ENCODE measurements at places on chromosomes 2 and 18.

- DNase-seq: no peak
Observed at GRCh38 chr2:166454006-166454595, 39.9 kb downstream of the SCN7A start.

DNA sequence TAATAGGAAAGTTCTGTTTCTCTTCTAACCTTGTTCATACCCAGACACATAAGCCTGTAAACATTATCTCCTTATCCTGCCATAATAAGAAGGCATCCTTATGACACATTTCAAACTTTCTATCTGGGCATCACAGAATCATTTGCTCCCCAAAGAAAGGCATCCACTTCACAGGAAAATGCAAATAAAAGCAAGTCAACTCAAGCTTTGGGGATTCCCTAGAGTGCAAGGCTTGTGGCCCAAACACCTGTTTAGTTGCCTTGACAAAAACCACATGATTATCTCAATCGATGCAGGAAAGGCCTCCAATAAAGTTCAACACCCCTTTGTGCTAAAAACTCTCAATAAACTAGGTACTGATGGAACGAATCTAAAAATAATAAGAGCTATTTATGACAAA lies 195.7 kb upstream of the GALNT5 start:
- no peak for DNase-seq

GRCh38 chr18:9574473-9575115 lies 39.8 kb downstream of the PPP4R1 start:
- DNase-seq: no peak

DNA sequence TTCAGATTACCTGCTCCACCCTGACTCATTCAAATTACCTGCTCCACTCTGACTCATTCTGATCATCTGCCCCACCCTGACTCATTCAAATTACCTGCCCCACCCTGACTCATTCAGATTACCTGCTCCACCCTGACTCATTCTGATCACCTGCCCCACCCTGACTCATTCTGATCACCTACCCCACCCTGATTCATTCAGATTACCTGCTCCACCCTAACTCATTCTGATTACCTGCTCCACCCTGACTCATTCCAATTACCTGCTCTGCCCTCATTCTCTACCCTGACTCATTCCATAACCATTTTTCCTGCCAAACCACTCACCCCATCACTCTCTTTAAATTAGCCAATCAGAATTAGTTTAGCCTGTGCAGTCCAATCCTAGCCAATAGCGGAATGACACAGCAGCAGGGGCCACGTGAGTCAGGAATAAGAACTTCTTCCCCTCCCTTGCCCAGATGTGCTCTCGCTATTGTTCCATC lies 26.2 kb downstream of the CFAP53 start:
- DNase-seq: no peak

DNA sequence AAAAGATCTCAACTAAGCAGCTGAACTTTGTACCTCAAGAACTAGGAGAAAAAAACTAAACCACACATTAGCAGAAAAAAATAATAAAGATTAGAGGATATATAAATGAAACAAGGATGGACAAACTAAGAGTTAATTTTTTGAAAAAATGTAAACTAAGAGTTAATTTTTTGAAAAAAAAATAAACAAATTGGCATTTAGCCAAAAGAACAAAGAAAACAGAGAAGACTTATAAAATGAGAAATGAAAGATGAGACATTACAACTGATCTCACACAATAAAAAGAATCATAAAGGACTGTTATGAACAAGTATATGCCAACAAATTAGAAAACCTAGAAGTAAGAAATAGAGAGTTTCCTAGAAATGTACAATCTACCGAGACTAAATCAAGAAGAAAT lies 859.2 kb upstream of the GYPC start:
- no peak for DNase-seq

DNA sequence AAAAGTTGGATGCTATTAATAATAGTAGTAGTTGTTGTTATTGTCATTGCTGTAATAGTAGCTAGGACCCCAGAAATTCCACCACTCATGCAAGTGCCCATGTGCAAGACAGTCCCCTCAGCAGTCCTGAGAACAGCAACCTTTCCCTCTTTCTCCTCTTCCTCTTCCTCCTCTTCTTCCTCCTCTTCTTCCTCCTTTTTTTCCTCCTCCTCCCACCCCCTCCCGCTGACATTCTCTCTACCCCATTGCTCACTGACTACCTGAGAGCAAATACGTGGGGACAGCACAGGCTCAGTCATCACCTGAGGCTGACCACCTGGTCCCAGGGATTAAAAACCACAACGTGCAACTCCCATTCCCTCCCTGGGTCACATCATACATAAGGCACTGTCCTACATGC lies 41.8 kb downstream of the SMAD7 start:
- no peak for DNase-seq

- DNase-seq: no peak
Observed at GRCh38 chr18:79960921-79961526, 3.4 kb upstream of the HSBP1L1 start.

GRCh38 chr2:207176247-207176646 lies 10.5 kb upstream of the KLF7 start:
- DNase-seq: no peak

DNA sequence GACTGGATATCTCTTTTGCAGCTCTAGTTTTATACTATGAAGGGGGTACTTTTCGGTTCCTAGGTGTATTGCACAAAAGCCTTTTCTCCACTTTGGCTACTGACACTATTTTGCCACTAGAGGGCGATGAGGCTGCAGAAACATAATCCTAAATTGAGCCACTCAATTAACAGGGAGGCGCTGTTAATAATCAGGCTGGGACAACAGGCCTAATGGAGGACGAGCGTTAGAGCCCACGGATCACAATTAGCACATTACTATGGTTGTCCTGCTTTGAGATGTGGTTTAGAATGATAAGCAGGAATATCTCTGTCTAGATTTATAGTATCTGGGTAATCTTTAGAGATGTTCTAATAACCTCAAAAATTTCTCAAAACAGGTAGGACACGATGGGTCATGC lies 62.2 kb upstream of the PMAIP1 start:
- peak; percentile 50 for DNase-seq

- peak; percentile 42 for DNase-seq
Observed at GRCh38 chr2:232890896-232891601, 21.0 kb downstream of the SNORC start.

DNA sequence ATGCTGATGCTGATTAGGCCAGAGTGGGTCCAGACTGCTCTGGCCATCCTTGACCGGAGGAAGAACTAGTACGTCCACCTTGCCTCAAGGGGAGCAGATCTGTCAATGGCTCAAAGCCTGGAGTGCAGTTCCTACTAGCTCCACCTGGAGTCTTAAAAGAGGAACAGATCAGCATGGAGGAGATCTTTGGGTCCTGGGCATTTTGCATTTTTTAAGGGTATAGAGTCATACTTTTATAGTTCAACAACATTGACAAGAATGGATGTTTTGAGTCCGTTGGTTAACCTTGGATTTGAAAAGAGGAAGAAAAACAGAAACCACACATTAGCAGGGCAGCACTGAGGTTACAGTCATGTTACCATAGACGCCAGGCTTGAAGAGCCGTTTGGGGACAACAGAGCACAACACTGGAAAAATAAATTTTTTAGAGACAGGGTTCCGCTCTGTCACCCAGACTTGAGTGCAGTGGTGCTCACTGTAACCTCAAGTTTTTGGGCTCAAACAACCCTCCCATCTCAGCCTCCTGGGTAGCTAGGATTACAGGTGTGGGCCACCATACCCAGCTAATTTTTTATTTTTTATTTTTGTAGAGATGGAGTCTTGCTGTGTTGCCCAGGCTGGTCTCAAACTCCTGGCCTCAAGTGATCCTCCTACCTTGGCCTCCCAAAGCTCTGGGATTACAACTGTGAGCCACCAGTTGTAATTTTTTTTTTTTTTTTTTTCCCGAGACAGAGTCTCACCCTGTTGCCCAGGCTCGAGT lies 78.5 kb downstream of the PRKCE start:
- DNase-seq: peak; percentile 38

GRCh38 chr18:80246445-80247392 lies 595 bp downstream of the PARD6G start:
- peak; percentile 35 for DNase-seq

- peak; percentile 59 for DNase-seq
Observed at GRCh38 chr18:9575558-9575957, 38.8 kb downstream of the PPP4R1 start.

- no peak for DNase-seq
Observed at GRCh38 chr2:69483024-69483423, 45.8 kb upstream of the NFU1 start.

- DNase-seq: no peak
Observed at GRCh38 chr2:111194835-111195621, 74.3 kb downstream of the BCL2L11 start.

- no peak for DNase-seq
Observed at GRCh38 chr18:22489704-22490103, 72.0 kb upstream of the CTAGE1 start.

DNA sequence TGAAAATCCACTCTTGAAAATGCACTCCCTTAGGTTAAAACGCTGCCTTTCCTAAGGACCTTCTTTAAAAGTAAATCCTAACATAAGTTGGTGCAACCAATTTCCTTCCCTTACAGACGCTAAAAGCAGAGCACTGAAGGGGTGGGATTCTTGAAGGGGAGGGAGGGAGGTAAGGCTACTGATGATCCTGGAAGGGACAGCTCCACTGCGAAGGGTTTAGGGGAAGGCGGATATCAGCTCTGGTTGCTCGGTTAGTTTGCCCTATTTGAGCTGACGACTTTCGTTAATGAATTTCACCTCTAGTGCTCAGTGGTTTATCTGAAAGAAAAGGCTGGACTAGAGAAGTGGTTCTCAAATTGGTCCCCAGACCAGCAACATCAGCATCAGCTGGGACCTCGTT lies 49.7 kb upstream of the SIGLEC15 start:
- DNase-seq: no peak

DNA sequence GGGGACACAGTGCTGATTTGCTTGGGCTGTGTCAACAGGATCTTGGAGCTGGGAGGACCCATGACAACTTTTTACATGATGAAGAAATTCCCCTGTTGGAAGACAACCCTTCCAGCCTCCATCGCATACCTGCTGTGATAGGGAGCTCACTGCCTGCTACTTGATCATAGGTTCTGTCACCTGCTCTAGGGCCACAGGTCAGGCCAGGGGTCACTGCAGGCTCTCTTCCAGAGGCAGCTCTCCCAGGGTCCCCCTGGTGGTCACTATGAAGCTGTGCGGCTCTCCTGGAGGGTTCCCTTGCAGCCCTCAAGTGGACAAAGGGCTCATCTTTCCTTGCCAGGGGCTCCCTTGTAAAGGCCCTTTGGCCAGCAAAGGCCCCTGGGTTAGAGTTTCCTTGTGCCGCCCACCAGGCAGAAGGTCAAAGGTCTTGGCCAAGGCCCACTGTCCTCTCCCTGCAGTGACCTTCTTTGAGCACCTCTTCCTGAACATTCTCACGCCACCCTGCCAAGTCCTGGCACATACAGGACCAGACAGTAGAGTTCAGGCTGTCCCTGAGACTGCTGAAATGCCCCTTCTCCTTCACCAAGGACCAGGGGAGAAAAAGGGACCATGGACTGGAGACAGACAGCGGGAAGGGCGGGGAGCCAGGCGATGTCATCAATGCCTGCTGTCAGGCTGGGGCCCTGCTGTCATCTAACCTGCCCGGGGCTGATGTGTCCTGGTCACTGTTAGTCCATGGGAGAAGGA lies 345.1 kb downstream of the DYSF start:
- DNase-seq: peak; percentile 66

- DNase-seq: no peak
Observed at GRCh38 chr18:67301592-67301991, 214.9 kb downstream of the DSEL start.

DNA sequence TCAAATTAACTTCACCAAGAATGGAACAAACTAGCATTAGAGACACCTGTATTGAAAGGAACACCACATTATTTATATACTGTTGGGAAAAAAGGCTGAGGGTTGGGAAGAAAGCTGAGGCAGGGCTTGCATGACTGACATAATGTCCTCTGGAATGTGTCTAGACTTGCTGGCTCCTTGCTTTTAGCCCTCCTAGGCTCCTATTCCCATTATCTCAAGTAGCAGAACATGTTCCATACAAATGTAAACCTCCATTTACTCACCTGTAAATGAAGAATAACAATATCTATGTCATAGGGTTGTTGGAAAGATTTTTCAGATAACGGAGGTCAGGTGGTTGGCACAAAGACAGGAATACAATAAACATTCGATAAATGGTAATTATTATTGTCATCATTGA lies 976 bp upstream of the ACADL start:
- no peak for DNase-seq

DNA sequence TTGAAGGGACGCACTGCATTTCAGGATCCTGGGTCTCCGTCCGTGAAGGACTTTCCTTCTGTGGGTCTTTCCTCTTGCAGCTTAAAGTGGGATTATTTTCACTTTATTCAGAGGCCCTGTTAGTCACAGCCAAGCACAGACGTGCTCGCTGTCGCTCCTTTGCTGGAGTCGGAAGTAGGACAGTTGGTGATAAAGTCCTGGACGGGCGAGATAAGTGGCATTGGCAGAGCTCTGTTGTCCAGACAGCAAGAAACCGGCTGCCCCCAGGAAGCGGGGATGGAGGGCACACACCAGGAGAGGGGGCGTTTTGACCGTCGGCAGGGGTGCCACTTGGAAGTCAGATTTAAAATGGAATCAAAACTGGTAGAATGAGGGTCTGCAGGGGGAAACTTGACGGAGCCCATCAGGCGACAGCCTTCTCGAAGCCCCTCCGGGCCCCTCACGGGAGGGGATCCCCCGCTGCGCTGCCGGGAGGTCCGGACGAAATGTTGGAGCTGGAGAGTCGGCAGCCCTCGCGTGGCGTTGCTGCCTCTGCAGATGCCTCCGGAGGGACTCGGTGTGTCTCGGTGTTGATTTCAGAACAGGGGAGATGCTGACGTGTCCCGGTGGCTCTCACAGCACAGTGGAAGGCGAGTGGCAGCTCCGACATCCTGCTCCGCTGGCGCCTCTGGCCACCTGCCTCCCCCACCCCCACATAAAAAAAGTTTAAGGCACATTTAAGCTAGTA lies 124.2 kb downstream of the NFATC1 start:
- no peak for DNase-seq

DNA sequence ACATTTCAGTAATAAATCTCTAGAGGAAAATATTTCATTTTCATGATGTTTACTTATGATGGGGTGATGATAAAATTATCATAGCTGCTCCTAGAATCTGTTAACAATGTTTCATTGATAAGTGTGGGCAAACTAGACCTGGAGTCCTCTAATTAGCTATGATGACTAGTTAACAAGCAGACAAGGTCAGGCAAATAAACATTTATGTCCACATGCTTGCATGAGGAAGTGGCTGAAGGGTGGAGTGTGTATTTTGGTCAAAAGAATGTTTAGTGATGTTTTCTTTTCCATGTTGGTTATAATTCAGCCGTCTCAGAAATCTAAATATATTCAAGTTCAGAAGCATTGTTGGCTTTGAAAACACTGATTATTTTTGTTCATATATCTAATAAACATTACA lies 99.9 kb upstream of the FN1 start:
- DNase-seq: no peak

- no peak for DNase-seq
Observed at GRCh38 chr18:22088029-22088428, 81.4 kb upstream of the GATA6 start.

- DNase-seq: no peak
Observed at GRCh38 chr2:163312713-163313112, 423.1 kb downstream of the FIGN start.

DNA sequence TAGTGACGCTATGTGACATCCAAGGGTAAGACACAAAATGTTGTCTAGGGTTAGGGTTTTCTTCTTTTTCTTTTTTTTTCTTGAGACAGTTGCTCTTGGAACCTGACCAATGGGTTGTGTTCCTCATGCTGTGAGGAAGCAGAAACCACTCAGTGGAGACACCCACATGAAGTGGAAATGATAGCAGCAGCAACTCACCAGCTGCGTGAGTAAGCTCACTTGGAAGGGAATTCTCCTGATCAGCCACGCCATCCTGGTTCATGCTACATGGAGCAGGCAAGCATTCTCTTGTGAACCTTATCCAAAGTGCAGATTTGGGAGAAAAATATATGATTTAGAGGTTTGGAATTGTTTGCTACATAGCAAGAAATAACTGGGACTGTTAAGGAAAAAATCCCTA lies 863.7 kb downstream of the EPHA4 start:
- no peak for DNase-seq

Measured in HEK293T (cell line).